NCI-H446 (cell line): ENCODE measurements at places on chromosomes 5 and 9.
A peak's percentile ranks its signal among the peaks of the same experiment; 100 is the strongest.

GRCh38 chr9:118281772-118282171, 577.6 kb downstream of the TLR4 start:
- no peak for DNase-seq

GRCh38 chr5:111691914-111692313, 65.1 kb downstream of the NREP start:
- no peak for DNase-seq

DNA sequence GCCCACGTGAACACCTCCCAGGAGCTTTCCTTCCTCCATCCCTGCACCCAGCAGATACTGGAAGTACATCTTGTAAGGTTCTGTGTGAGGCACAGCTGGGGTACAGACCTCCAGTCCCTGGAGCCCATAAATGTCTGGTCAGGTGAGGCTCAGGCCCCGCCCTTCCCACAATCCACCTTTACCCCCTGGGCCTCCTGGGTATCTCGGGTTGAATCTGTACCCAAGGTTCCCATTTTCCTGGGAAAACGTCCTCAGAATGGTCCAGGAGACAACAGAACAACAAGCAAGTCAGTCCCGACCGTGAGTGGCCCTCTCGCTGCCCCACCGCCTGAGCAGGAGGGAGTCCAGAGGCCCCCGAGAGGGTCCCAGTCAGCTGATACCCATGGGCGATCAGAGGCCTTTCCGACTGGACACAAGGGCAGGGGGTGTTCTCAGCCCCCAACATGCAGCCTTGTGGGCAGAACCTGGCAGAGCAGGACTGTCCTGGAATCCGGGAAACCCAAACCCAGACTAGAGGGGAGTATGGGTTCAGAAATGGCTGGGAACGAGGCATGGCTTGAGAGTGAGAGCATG, 4.3 kb downstream of the SPATA31E1 start:
- DNase-seq = no peak

DNA sequence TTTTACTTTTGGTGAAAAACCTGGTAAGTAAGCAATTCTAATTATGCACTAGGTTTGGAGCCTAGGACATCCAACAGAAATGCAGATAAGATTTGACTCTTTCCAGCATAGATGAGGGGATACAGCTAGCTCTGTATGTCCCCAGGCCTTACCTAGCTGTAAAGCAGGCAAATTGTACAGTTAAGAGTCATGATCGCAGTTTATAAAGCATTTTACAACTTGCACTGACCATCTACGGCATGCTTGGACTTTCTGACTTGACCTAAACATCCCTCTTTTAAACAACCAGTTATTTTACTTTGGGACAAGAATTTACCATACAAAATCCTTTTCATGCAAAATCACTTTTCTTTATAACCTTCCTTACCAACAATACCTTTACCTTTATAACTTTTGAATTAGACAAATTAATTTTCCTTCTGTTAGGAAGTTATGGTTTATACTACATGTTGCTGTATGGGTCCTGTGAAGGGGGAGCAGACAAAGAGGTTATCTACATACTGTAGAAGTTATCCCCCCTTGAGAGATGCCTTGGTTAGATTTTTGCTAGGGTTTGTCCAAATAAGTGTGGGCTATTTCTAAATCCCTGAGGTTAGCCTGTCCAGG, 36.8 kb downstream of the FGD3 start:
- DNase-seq = no peak

- no peak for DNase-seq
Observed at GRCh38 chr5:166493612-166494011, 1797.8 kb upstream of the WWC1 start.

DNA sequence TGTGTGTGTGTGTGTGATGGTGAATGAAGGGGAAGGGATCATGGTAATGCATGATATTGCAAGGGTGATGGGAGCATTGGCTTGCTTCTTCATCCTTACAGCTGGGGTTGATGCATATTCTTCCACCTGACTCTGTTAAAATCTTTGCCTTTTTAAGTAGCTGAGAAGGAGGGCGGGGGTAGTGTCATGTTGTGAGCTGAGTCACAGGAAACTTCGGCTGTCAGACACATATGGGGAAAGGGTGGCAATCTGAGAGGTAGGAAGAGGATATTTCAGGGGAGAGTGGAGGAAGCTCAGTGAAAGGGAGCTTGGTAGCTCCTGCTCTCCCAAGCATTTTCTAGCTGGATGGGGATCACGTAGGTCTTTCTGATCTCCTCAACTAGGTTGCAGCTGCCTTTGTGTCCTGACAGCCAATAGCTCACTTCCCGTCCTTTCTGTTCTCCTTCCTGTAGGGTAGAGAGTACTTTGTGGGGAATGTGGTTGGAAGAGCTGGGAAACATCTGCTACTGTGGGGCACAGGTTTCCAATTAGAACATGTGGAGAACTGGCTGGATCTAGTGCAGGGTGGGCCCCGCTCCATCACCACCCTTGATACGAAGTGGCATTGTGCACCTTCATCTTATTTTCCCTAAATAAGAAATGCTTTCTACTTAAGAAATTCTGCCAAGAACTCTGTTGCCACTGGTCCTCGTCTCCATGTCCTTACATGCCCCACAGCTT, 18.1 kb upstream of the CLK4 start:
- no peak for DNase-seq

DNA sequence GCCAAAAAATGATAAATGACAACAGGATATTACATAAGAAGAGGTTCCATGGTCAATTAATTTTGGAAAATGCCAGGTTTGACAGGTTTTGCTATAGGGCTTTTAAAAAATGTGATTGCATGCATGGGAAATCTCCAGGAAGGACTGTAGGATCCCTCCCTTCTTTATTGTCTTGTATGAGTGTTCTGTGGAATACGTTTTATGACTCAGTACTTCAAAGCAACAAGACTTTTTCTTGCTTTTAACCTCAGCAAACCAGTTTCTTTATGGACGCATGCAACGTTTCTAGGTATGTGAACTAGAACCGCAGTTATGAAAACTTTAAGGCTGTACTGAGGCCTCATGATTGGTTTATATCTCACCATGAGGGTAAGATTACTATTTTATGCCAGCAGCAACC, 76.6 kb upstream of the NTRK2 start:
- no peak for DNase-seq

DNA sequence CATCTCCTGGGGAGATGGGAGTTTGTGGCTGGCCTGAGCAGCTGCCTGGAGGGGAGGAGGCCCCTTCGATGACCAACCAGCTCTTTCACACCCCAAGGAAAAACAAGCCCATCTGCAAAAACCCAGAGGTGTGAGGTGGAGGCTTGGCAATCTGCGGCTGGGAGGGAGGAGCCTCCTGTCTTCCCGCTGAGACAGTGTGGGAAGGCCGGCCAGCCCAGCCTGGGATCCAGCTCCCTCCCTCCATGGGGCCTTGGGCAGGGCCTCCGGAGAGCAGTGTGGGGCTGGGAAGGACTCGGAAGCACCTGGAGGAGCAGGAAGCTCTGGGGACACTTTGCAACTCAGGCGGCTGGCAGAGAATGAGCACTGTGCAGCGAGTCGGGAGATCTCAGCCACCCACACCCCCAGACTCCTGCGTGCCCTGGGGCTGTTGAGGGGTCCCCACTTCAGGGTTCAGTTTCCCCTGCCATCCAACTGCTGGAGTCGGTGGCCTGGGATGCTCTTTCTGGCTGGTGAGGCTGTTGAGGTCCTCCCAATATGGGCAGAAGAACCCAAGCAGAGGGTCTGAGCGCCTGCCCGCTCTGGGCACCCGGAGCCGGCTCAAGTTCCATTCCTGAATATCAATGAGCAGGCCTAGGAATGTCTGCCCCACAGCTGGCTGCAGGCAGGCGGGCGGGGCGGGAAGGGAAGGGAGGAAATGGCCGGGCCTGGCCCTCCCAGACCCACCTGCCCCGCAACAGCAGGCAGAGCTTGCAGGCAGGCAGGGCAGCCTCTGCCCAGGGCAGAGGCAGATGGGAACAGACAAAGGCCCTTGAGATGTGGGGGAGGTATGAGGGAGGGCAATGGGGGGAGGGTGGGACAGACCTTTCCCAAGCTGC, 101.1 kb downstream of the FGF18 start:
- no peak for DNase-seq

DNA sequence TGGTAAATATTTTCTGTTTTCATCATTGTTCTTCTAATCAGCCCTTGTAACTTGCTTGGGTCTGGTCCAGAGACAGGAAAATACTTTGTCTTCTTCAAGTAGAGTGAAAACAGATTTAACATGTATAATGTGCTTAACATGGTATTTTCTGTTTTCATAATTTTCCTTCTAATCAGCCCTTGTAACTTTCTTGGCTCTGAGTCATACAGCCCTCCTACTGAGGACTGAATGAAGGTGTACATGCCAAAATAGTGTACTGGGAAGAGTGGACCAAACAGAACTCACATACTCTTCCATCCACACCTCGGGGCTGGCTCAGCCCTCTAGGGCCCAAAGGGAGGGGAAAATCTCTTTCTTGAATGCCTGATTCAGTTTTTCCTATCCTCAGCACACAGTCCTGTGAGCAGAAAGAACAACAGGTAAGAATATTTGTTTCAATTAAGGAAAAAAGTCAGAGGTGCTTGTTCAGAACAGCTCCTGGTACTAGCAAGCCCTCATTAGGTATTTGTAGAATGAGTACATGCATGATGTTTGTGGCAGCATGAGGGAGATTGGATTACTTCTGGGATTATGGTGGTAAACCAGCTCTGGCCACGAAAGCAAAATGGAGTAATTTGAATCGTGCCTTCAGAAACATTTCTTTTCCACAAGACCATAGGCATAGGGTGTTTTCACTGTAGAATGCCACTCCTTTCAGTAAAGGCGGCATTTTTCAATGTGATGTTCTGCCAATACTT, 24.2 kb upstream of the MACIR start:
- DNase-seq = no peak

DNA sequence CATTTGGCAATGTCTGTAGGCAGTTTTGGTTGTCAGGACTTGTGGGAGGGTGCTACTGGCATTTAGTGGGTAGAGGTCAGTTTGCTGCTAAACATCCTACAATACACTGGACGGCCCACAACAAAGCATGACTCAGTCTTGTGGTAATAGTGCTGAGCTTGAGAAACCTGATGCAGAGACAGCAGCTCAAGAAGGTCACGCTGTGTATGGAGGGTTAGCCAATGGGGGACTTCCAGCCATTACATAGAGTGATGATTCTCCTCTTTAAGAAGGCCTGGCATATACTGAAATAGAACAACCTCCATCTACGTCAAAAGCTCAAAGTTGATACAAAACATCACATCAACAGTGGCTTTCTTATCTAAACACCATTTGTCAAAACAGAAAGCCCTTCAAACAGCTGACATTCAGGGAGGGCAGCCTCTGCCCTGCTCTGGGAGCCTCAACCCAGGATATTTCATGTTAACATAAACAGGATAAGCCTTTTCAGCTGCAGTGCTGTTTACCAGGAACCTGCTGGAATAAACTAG, 143.0 kb downstream of the GPBP1 start:
- no peak for DNase-seq

DNA sequence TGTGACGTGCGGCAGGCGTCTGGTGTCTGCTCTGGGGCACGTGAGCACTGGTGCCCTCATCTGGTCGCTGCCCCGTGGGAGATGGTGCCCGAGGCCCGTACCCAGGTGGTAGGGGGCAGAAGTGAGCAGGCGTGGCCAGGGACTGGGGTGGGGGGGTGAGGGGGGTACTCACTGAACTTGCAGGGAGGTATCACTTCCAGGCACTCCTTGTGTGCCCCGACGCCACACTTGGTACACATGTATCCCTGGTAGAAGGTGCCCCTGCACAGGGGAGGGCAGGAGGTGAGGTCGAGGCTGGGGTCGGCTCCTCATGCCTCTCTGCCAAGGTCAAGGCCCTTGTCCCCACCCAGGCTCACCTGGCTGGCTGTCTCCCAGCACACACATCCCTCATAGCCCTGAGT, 45.2 kb upstream of the SARDH start:
- DNase-seq = no peak

DNA sequence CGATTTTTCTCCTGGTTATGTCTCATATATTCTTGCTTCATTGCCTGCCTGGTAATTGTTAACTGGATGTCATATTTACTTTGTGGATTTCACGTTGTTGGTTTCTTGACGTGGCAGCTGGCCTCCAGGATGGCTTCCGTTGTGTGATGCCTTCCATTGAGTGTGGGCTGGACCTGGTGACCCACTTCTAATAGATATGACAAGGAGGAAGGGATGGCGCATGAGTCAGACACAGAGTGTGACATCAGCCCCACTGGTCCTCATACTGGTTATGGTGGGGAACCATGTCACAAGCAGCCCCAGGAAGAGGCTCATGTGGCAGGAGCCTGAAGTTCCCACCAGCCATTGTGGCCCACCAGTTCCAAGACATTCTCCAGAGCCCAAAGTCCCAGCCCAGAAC, 6.4 kb upstream of the PAEP start:
- no peak for DNase-seq

- DNase-seq = no peak
Observed at GRCh38 chr9:138021251-138022056, 143.9 kb downstream of the CACNA1B start.

GRCh38 chr5:125228363-125229070, 482.1 kb upstream of the ZNF608 start:
- no peak for DNase-seq

- no peak for DNase-seq
Observed at GRCh38 chr9:73805111-73805510, 653.4 kb downstream of the ANXA1 start.

- no peak for DNase-seq
Observed at GRCh38 chr9:100100146-100100667, 1.2 kb downstream of the INVS start.

DNA sequence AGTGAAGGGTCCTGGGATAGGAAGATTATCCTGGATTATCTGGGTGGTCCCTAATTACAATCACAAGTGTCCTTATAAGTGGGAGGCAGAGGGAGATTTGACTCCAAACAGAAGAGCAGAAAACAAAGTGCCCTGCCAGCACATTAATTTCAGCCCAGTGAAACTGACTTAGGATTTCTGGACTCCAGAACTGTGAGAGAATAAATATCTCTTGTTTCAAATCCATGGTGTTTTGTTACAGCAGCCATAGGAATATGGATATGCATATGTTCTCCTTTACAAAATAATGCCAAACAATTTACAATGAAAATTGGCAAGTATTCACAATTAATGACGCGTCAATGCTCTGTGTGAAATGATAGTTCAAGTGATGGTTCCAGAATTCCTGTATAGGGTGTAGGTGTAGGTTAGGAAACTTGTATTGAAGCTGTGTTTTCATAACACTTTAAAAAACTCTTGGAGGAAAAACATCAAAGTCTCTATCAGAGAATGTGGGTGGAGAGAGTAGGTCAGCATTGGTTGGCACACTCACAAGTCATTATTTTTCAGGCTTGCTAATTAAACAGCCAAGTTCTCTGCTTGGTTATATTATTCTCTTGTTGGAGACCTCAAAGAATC, 19.9 kb upstream of the PLPP1 start:
- DNase-seq = peak; percentile 75

GRCh38 chr5:73892806-73893205, 266.8 kb downstream of the ARHGEF28 start:
- DNase-seq = no peak
